Stimulated activated naive CD4-positive, alpha-beta T cell (primary cell): ENCODE measurements at places on chromosomes 7 and 10.

DNA sequence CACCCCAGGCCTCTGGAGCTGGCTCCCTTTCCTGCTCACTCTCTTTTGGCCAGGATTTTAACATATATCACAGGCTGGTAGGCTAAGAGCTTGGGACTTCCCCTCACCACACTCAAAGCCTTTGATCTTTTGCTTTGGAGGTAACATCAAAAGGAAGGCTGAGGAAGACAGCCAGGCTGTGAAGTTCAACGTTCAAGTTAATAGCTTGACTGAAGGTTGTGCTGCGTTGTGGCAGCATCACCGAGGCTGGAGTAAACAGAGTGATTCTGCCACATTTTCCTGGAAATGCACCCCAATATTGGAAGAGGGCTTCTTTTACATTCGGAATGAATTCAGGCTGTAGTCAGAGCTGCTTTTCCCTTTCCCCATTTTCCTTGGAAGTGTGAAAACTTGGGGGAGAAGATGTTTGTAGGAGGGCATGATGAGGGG, 57.3 kb downstream of the TCF7L2 start:
- DNase-seq = peak; percentile 74

- DNase-seq = no peak
Measured at GRCh38 chr10:35470248-35470924, 134.1 kb downstream of the CCNY start.

- DNase-seq = no peak
Measured at GRCh38 chr10:100303724-100304319, 17.3 kb upstream of the BLOC1S2 start.

GRCh38 chr10:11682267-11682683, 59.9 kb upstream of the ECHDC3 start:
- DNase-seq = no peak

DNA sequence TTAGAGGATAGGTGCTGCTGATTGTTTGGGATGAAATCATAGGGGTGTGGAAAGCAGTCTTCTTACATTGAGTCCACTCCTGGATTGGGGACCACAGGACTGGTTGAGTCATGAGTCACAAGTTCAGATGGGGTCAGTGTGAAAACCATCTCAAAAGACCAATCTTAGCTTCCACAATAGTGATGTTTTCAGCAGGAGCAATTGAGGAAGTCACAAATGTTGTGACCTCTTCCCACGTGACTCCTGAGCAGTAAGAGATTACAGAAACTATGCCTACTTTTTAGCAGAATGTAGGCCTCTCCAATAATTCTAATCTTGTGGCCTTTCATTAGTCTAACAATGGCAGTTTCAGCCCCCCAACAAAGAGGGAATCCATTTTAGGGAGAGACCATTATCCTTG, 256.9 kb upstream of the CDC14C start:
- no peak for DNase-seq

GRCh38 chr7:135286876-135287275, 53.2 kb downstream of the STRA8 start:
- DNase-seq = no peak

DNA sequence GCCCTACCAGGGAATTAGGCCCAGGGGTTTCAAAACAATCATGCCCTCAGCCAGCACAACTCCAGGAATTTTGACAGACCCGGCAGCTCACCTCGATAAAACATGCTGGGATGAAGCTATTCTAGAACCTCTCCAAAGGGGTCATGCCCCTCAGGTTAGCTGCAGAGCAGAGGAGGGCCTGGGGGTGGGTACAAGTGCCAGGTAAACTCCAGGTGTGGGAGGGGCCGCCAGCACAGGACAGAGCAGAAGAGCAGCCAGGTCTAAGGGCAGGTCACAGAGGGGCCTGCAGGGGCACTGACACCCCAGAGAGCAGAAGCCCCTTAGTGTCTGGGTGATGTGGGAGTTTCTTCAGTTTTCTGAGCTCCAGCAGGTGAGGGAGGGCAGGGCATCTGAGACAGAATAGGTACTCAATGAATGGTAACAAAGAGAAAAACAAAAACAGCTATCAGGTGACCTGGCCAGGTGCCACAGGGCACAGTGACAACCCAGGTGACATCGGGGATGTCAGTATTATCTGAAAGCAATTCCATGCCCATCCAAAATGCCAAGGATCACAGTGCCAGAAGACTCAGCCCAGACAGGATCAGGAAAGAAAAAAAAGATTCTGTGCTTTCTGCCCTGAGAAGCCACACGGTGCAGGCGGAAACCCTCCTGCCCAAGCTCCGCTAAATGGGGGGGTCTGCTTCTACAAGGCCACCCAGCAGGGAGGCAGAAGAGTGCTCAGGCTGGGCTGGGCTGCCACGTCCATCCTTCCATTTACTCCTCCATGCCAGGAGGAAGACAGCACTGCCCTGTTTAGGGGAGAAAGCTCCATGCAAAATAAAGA, 104.5 kb downstream of the TNS3 start:
- no peak for DNase-seq

GRCh38 chr7:8387551-8388256, 45.7 kb upstream of the NXPH1 start:
- DNase-seq = no peak

DNA sequence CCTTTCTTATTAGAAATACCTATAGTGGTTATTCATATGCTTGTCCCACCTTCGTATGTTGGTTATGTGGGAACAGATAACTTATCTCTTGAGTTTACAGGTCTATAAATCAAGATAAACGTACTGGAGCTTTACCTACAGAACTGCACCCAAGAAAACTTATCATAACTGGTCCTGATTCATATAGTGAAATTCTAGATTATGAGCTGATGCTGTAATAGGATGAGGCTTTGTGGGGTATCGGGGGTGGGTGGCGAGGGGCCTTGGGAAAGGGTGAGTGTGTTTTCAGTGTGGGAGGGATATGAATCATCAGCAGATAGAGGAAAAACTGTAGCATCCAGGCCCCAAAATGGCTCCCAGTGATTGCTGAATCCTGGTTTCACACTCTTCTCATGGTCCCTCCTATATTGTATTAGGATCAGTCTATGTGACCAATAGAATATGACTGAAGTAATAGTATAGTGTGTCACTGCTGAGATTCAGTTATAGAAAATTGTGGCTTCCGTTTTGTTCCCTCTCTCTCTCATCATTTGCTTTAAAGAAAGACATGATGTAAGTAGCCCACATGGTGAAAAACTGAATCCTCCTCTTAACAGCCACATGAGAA, 706.8 kb upstream of the LRRTM3 start:
- DNase-seq = no peak

DNA sequence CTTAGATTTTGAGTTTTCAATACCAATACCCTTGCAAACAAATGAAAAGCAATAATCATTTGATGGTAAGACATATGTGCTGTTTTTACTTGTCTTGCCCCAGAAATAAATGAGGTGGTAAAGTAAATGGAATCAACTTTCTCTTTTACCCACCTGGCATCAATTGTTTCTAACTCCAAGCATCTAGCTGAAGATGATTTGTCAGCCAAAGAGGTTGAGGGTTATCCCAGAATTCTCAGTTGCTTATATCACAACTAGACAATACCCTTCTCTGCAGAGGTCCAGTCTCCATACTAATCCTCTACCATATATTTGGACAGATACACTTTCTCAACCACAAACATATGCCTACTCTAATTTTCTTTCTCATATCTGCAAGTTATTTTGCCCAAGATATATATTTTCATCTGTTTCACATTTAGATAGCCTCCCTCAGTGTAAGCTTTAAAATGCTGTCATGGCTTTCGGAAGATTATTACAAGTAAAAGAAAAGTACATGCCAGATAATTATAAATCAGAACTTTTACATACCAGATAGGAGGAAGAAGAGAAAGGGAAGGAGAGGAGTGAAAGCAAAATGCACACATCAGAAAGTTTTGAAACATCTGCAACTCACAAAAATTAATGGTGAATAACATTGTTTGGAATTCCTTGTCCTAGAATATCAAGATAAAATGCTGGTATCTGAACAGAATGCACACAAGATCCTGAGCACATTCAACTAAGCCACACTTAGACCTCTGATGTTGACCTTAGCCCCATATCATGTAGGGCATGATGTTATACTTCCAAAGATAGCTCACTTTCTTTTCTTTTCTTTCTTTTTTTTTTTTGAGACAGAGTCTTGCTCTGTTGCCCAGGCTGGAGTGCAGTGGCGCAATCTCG, 146.6 kb downstream of the REEP3 start:
- no peak for DNase-seq

DNA sequence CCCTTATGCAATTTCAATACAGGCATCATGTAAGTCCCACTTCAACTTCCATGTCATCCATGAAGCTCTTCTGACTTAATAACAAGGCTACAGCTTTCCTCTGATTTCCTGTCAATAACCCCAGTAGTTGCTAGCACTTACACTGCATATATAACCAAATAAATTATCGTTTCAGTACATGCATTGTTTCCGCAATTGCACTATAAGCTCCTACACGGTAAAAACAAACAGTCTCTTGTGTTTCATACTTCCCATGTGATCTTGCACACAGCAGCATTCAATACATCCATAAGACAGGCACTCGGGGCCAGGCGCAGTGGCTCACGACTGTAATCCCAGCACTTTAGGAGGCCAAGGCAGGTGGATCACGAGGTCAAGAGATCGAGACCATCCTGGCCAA, 41.4 kb downstream of the FBXW4 start:
- no peak for DNase-seq

- DNase-seq = peak; percentile 47
Measured at GRCh38 chr10:46092524-46093081, 46.5 kb upstream of the MSMB start.

DNA sequence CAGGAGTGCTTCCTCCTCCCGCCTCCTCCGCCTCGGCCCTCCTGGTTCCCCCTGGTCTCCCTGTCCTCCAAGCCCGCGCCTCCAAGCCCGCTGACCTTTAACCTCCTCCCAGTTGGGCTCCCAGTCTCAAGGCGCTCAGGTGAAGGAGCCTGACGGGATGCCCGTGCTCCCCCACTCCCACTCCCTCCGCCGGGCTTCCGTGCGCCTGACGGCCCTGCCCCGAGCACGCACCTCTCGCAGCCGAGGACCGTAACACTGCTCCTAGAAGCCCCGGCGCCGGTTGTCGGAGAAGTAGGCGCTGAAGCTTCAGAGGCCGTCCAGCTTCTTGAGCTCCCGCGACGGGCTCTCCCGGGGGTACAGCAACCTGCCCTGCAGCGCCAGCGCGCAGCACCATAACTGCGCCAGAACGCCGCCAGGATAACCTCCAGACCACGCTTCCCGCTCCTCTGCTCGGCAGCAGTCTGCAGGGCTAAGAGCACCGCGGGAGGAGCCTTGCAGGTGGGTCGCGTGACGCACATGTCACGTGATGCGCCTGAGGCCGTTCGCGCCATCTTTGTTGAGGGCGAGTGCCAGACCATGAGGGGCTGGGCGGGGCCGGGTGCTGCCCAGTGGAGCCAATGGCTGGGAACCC, 71.0 kb upstream of the ZNF479 start:
- DNase-seq = no peak

DNA sequence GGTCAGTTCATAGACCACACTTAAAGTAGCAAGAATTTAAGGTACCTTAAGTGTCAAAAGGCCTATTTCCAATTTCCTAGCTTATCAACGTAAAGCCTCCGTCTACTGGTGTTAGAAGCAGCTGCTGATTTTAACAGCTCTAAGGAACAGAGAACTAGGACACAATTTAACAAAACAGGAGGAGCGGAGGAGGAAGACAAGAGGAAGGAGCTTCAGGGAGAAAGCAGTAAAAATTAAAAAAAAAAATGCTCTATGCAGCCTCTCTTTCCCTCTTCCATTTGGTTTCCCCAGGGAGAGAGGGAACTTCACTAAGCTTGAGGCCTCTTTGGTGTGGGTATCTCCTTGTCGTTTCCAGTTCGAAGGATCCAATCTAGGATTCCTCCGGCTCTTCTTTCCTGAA, 22.7 kb downstream of the ARHGAP21 start:
- no peak for DNase-seq

DNA sequence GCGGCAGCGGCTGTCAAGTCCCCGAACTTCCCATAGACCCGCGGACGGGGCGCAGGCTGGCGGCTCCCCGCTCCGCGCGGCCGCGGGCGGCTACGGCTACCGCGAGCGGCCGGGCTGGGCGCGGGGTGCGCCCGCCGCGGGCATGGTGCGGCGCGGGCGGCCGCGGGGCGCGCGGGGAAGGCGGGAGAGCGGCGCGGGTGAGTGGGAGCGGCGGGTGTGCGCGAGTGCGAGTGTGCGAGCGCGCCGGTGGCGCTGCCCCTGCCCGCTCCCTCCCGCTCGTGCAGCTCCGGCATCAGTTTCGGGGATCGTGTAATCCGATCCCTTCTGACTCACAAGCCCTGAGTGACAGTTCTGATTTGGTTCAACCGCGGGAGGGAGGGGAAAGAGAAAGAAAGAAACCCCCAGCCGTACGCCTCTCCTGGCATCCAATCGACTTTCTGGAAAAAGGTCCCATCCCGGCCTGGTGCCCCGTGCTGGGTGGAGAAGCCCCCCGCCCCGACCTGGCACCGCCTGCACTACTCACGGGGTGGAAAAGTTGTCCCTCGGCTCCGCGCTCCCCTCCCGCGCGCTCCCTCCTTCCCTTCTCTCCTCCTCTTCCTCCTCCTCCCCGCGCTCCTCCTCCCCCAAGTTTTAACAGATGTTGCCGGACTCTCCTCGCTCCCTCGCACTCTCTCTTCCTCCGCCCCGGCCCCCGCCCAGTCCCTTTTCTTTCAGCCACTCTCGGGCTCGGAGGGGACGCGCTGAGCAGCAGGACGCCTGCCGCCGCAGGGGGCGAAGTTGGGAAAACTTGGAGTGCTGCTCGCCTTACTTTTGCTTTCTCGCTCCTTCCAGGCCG, at the start of gene GLI3:
GLI3 (minus strand) TSS at position 234 of the 835 bp plus-strand sequence. CDS start 13,956 bp downstream, outside the sequence.
- no peak for DNase-seq

DNA sequence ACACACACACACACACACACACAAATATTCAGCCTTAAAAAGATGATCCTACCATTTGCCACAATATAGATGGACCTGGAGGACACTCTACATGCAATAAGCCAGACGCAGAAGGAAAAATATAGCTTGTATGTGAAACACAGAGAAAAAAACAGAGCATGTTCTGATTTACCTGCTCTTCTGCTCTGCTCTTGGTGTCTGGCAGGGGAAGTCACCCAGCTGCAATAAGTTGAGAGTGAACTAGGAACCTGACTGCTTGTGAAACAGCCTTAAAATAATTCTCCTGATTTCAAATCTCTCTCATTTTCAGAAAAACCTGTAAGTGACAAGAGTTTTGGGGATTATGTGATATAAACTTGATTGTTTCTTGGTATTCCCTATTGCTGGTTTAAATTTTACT, 31.0 kb upstream of the KCND2 start:
- no peak for DNase-seq

DNA sequence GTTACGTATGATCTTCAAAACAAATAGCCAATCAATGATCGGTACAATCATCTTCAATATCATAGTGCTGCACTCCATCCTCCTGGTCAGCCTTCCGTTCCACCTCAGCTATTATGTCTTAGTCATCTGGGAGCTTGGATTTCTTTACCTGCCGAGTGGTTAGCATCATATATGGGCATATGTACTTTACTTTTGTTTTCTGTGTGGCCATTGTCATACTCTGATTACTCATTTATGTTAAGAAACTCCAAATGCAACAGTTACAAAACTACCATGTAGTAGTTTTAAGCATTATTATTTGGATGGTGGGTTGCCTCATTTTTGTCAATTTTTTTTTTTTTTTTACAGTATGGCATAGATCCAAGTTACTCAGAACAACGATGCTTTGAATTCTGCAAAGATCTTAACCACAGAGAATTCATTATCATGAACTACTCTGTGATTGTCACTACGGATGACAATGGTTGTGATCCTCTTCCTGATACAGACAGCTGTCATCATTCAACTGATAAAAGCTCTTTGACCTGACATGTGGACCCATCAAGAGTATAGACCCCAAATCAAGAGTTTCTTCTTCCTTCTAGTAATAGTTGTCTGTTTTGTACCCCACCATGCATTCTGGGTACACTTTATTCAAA, 52.1 kb upstream of the NME8 start:
- DNase-seq = no peak
